Hematopoietic multipotent progenitor cell treated with erythropoietin and hydrocortisone succinate and interleukin-3 and kit ligand, for 4 days (in vitro differentiated cells): ENCODE measurements at places on chromosomes 3 and 15.
A peak's percentile ranks its signal among the peaks of the same experiment; 100 is the strongest.

DNA sequence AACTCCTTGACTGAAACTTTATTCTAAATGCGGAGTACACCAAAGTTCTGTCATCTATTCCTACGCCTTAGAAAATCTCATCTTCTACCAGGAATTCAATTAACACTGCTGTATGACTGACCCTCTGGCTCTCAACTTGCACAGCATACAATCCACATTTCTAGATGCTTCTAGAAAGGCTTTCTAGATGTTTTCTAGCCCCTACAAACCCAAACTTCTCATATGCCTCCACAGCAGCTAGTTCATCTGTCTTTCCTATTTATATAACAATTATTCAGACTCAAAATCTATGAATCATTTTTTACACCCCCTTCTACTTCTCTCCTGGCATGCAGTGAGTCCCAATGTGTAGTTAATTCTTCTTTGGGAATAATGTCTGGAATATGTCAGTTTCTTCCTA, 13.2 kb downstream of the INO80 start:
- DNase-seq = no peak

GRCh38 chr15:60406513-60407414, 9.0 kb upstream of the ANXA2 start:
- no peak for DNase-seq

- DNase-seq = no peak
Observed at GRCh38 chr3:143132246-143132980, 12.8 kb downstream of the CHST2 start.

DNA sequence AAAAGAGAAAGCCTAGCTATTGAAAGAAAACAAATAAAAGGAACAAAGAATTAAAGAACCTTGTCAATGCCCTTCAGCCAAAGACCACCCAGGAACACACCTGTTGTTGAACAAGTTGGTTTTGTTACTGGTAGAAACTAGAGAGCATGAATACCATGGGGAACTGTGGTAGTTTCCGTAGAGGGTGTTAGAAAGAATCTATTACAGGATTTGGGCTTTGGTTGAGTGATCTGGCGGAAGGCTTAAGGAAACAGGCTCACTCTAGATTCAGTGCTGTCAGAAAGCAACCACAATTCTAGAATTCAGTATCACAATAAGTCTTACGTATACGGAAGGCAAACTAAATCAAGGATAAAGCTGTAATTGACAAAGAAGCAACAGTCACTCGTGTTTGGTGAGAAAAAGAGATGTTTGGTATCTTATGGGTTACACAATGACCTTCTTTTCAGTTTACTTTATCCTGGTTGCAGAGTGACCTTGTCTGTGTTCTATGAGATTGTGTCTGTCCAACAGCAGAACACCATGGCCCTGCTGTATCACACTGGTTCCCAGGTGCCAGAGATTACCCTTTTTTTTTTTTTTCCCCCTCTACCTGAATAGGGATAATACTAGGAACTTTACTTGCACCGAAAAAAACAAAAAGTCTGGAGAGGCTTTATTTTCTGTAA, 265.9 kb downstream of the SHQ1 start:
- DNase-seq = peak; percentile 32

GRCh38 chr15:35514759-35515158, 31.2 kb downstream of the DPH6 start:
- no peak for DNase-seq

DNA sequence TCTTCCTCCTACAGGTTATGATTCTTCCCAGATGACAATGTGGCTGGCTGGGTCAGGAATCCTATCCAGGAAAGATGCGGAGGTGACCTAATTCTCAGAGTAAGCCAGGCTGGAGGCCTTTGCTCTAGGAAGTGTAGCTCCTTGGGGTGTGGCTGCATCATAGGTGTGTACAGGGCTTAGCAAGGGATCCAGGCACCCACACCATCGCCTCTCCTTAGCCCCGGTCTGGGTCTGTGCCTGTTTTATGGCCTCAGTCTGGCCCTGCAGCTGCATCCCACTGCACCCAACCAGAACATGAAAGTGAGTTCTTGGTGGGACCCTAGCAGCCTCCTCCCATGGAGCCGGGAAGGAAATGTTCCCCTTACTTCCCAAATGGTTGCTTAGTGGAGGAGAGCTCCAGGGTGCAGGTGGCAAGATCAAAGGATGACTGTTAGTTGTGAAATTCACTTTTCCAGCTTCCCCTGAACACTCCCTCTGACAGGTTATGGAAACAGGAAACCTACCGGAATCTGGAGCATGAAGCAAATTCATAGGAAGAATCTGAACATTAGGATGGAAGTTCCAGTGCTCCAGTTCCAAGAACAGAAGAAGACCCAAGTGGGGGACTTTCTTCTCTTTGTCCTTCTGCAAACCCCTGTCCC, 2.7 kb upstream of the AMOTL2 start:
- DNase-seq = no peak

DNA sequence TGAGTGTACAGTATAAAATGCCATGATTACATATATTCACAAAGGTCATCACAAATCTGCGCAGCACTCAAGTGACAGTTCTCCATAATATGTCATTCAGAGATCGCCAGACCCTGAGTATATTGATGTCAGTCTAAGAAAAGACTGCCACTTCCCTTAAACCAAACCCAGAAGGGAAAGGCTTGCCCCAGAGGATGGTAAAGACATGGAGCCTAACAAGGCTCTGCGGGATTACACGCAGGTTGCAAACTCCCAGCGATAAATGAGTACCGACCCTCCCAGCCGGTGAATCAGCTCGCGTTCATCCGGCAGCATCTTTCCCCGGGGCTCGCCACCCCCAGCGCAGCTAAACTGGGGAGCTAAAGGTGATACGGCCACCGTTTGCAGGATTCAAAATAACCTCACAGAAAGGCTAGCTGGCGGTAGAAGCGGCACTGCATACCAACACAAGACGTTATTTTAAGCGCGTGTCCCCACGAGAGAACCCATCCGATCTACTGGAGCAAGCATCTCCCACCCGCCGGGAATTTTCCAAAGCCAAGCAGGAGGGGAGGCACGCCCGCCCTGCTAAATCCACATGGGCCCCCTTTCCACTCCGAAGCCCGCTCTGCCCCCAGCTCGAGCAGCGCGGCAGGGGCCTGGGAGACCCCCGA, 643 bp downstream of the MYO5A start:
- peak; percentile 42 for DNase-seq

DNA sequence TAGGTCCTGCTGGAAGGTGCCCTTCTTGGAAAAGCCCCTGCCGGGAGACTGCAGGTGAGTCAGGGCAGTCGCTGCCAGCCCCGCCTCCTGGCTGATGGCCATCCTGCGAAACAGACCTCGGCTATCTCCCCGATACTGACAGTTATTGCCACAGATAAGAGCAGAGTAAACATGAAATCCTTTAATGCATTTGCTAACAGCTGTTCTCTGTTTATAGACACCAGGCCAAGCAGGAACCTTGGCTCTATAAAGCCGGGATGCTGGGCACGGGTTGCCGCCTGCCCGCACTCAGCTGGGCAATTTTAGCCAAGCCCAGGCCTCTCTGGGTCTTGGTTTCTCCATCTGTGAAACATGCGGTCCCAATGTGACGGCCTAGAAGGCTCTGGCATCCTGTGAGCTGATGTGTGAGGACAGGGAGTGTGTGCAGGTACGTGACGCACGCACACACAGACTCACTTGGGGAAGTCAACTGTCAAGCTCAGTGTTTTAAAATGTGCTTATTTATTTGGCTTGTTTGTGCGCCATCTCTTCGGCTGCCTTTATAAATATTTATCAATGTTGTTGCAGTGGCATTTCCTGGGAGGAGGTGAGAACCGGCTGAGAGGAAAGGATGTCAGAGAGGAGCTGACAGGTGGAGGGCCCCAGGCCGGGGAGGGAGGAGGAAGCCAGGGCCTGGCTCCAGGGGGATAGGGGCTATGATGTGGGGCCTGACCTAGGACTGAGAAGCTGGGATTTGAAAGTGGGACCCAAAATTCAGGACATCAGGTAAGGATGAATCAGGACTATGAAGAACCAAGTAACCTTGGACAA, 50.8 kb upstream of the PRR23E start:
- no peak for DNase-seq

GRCh38 chr15:61444585-61444984, 215.5 kb upstream of the RORA start:
- no peak for DNase-seq

- no peak for DNase-seq
Observed at GRCh38 chr15:33757516-33758232, 210.6 kb upstream of the CHRM5 start.

DNA sequence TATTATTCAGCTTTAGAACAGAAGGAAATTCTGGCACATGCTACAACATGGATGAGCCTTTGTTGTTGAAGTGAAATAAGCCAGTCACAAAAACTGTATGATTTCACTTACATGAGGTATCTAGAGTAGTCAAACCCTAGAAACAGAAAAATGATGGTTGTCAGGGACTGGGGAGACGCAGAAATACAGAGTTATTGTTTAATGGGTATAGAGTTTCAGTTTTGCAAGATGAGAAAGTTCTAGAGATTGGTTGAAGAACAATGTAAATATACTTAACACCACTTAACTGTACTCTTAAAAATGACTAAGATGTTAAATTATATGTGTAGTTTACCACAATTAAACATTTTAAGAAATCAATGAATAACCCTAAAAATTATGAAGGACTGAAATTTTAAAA, 15.8 kb downstream of the SPTSSB start:
- no peak for DNase-seq

DNA sequence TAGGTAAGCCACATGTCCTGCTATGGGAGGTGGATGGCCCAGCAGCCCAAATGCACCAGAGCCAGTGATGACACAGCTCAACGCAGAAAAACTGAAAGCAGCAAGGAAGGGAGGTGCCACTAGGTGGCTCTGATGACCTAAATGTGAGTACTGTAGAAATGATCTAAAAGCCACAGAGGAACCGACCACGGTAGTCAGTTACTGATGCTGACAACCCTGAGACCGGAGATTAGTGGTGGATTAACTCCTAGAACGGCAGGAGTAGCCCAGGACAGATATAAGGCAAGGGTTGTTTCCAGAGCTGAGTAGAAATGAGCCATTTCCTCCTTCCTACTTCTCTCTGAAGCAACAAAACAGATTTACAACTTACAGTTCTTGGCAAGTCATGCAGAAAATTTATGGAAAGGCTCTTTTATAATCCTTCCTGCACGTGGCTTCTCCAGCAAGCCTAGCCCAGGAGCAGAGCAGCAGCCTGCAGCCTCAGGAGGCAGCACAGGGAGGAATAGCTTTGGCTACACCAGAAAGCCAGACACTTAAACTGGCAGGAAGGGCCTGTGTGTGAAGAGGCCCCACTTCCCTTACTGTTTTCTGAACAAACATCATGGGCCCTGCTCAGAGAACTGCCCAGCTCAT, 13.1 kb downstream of the FBXL22 start:
- peak; percentile 92 for DNase-seq

DNA sequence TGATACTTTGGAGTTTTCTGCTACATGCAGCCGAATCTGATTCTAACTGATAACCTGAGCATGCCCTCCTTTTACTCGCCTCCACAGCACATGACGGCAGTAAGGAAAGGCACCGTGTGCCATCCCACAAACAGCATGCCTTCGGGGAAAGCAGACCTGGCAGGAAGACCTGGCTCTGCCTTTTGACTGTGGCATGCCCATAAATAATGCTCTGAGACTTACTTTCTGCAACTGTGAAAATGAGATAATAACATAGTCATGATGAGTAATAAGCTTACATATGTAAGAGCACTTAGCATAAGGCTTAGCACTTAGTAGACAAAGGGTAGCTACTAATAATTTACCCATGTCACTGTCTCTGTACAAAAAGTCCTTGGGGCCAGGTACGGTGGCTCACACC, 32.9 kb downstream of the MTHFS start:
- no peak for DNase-seq

- no peak for DNase-seq
Observed at GRCh38 chr3:124201226-124201625, 209.3 kb upstream of the ROPN1 start.

DNA sequence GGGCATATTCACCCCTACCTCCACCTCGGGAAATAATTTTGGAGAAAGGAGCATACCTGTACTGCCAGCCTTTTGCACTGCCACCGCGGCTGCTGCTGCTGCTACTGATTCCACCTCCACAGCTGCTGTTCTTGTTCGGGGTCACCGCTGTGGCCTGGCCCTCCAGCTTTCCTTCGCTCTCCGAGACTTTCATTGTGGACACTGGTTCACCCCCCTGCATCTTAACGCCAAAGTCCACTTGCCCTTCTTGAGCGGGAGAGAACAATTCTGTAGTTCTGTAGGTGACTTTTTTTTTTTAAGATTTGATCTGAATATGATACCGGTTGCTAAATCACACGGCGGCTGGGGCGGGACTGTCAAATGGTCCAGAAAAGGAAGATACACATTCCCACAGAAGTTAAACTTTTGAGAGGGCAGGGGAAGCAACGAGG, 701 bp downstream of the OSBPL11 start:
- no peak for DNase-seq

GRCh38 chr3:39460677-39461076, 6.8 kb upstream of the MOBP start:
- DNase-seq = no peak

GRCh38 chr3:18898911-18899310, 249.4 kb upstream of the KCNH8 start:
- DNase-seq = no peak

GRCh38 chr15:59150185-59150584, 45.2 kb downstream of the CCNB2 start:
- no peak for DNase-seq

- peak; percentile 30 for DNase-seq
Observed at GRCh38 chr3:39644176-39644575, 165.2 kb upstream of the MYRIP start.
